ENCODE measurements at places on chromosomes 16 and 17. TPM values are rescaled to one million over a fixed set of nuclear protein-coding genes. Genes with fewer than 3 reads are reported as not detected.
A peak's percentile ranks its signal among the peaks of the same experiment; 100 is the strongest.

- no peak for DNase-seq
- no peaks in the 10 kb centered on the region for H3K36me3 ChIP-seq
- H3K27me3 ChIP-seq: no peaks in the 10 kb centered on the region
- H3K4me3 ChIP-seq: no peak overlapping the region
- H3K4me1 ChIP-seq: no peaks in the 10 kb centered on the region
- H3K27ac ChIP-seq: no peak overlapping the region
Observed at GRCh38 chr16:9039210-9039609, 52.2 kb upstream of the HAPSTR1 start.

- H3K27ac ChIP-seq: no peak overlapping the region
- H3K36me3 ChIP-seq: no peaks in the 10 kb centered on the region
- no peaks in the 10 kb centered on the region for H3K27me3 ChIP-seq
- no peaks in the 10 kb centered on the region for H3K4me1 ChIP-seq
- H3K4me3 ChIP-seq: no peak overlapping the region
- DNase-seq: peak; percentile 83
Observed at GRCh38 chr16:87278191-87279093, 38.8 kb downstream of the C16orf95 start.

DNA sequence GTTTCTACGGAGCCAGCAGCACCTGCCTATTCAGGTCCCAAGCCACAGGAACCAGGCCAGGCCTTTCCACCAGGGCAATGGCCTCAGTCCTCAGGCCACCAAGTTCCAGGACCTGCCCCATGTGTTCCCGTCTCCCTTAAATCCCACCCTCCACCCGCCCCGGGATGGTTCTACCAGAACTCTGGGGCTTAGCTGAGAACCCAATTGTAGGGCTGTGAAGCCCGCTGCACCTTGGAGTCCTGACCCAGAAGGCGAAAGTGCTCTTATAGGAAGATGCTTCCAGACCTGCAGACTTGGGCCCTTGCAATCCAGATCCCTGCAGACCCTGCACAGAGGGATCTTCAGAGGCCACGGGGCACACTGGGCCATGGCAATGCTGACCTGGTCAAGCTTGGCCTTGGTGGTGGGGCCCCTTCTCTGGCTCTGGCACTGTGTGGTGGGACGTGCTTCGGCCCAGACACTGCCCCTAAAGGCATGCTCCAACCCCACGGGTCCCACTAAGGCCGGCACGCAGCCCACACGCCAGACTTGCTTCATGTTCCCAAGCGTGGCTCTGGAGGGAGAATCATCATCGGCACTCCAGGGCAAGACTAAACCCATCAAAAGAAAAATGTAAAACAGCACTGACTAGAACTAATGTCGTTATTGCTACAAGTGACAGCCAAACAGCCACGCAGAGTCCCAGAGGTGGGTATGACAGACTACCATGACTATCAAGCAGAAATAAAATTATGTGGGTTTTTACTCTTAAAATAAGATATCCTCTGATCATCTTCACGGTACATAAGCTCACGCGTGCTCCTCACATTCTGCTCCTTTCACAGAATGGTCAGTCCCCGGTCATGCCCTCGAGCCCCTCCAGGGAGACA lies 41.3 kb upstream of the ATP2A3 start:
- H3K27me3 ChIP-seq: no peaks in the 10 kb centered on the region
- no peak overlapping the region for H3K27ac ChIP-seq
- no peak for DNase-seq
- no peaks in the 10 kb centered on the region for H3K36me3 ChIP-seq
- H3K4me3 ChIP-seq: no peak overlapping the region

DNA sequence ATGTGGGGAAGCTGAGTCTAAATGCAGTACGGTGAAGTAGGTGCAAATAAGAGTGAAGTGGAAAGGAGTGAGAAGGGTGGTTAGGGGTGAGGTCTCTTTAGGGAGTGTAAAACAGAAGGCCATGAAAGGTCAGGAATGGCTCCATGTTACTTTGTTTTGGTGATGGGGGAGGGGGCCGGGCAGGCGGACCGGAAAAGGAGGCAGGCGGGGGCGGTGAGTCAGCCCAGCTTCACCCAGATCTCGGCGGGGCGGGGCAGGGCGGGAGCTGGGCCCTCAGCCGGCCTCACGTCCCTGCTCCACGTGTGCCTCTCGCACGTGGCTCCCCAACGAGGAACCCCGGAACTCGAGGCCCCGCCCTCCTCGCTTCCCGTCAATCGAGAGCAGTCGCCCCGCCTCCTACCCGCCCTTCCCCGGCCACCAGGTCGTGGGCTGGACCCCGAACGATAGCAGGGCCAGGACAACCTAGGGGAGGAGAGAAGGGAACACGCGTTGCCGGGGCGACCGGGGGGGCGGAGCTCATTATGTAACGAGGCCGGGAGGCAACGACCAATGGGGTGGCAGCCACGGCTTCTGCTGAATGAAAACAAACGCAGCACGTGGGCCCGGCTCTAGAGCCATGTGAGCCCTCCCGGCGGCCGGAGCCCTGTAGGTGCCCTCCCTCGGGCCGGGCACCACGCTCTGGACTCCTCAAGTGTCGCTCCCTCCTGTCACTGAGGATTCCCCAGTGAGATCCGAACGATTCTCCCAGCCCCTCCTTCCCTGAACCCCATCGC lies 1.4 kb downstream of the NR1D1 start:
- H3K4me3 ChIP-seq: peak overlapping the region; percentile 79
- no peaks in the 10 kb centered on the region for H3K27me3 ChIP-seq
- peaks cover 36% of the 10 kb centered on the region for H3K36me3 ChIP-seq
- peak overlapping the region; percentile 93 for H3K27ac ChIP-seq

GRCh38 chr16:61500851-61501250 lies 535.4 kb downstream of the CDH8 start:
- H3K27me3 ChIP-seq: no peaks in the 10 kb centered on the region
- no peaks in the 10 kb centered on the region for H3K4me1 ChIP-seq

Gene CDC6
- total RNA-seq: 2.5 TPM

Gene CREBBP
- total RNA-seq: 84.2 TPM

Gene SMG6
- total RNA-seq: 139 TPM

Gene KCNJ18
- not detected for total RNA-seq

Gene TAC4
- total RNA-seq: not detected
